ENCODE measurements at places on chromosomes 1 and 21.

GRCh38 chr1:15014516-15014915 lies 139.0 kb upstream of the TMEM51 start:
- no peak for DNase-seq

DNA sequence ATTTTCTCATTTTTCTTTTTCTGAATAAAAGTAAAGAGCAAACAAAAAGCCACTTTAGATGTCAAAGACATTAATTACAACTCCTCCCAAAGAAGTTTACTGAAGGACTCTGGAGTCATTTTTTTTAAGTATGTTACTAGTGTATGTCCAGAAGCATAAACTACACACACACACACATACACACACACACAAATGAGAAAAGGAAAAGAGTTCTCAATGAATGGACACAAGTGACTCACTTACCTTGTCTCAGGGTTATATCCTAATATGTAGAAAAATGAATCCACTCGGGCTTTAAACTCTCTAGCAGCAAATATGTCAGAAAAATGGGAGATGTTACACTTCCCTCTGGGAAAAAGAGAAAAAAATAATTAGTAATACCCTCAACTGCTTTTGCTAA lies 223.1 kb downstream of the SLC45A1 start:
- DNase-seq: no peak

DNA sequence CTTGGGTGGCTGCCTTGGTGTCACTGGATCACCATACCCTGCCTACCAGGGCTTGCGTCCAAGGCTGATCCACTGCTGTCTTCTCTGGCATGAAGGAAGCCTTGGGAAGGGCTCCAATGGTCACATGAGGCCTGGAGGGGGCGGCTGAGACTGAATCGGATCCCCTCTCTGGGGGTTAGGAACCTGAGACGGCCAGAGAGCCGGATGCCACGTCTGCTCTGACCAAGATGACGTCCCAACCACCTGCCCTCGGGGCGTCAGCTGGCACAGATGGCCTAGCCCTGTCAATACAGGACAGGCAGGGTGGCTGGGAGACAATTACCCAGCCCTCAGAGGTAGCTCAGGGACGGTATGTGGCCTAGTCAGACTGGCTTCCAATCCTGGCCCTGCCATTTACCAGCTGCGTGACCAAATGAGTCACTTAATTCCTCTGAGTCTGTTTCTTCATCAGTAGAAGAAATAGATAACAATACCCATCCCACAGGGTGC lies 5.4 kb downstream of the TRIM62 start:
- no peak for DNase-seq

DNA sequence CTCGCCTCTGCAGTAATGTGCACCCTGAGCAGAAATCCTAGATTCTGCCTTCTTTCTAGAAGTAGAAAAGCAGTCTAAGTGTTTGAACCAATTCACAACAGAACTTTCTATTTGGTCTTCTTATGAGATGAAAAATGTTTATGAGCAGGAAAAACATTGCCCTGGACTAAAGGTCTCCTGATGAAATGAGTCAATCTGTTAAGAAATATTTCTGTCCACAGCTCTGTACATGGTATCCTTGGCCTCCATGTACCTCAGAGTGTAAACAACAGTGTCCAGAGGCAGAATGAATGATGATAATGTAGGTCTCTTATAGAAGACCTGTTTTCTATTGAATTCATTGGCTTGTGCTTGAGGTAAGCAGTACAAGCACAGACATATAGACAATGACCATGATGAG lies 6.2 kb upstream of the APCS start:
- no peak for DNase-seq

DNA sequence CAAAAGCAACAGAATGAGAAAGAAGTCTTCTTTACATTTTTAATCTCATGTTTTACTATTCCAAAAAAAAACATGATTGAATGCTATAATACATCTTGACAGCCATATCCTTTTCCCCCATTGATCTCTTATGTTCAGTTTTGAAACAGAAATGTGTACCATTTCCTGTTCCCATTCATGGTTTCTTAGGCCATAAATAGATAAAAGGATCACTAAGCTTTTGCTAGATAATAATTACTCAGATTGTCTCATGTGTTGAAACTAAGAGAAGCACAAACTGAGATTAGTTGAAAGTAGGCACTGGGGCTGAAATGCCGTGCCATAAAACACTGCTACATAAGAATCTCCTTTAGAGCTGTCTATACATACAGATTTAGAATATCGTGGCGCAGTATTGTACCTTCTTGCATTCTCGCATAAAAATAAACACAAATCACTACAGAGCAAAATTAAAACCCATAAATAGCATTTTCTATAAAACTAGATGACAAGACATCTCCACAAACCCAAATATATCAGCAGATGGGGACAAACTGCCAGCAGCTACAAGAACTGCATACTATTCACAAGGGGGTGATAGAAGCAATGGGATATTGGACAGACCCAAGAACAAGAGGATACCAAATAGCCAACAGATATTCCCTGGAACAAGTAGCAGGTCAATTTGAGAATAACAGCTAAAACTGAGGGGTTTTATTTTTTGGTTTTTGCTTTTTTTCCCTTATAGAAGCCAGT lies 405.3 kb upstream of the PRMT6 start:
- DNase-seq: no peak

DNA sequence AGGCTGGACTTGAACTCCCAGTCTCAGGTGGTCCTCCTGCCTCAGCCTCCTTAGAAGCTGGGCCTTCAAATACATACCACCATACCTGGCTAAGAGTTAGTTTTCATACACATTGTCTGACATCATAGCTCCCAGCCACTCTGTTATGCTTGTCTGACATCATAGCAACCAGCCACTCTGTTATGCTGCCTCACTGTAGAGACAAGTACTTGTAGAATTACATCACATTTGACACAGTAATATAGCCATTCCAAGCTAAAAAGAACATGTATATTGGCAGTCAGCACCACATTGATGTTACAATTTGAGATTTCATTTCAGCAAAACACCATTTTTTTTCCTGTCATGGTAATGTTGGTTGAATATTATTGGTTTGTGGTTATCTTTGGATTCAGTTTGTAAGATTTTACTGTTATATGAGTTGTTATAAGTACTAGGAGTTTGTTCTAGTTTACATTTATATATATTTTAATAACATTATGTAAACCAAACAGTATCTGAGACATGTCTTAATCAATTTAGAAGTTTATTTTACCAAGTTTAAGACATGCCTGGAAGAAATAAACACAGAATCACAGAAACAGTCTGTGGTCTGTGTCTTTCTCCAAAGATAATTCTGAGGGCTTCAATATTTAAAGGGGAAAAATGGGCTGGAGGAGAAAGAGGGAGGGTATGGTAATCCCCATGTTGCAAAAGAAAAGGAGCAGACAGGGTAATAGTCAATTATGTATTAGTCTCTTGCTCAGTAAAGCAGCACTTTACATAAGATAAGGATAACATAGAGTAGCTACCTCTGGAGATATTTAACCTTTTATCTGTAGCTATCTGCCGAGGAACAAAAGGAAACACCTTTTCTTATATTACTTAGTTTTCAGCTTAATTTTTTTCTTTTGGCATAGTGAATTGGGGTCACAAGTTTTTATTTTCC lies 43.0 kb downstream of the XPR1 start:
- DNase-seq: no peak

DNA sequence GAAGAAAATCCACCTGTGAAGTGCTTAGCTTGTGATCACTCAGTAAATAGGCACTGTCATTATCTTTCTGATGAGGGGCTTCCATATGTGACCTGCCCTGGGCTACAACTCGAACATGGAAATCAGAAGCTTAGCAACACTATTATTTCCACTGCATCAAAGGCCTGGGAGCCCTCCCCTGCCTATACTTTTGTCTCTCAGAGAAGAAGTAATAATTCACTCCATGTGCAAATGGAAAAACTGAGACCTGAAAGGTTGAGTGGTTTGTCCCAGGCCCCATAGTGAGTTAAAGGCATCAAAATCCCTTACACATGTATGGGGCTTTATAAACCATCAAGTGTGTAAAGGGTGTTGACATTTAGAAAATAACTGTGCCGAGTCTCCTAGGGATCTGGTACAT lies 20.9 kb downstream of the SOX13 start:
- DNase-seq: no peak

DNA sequence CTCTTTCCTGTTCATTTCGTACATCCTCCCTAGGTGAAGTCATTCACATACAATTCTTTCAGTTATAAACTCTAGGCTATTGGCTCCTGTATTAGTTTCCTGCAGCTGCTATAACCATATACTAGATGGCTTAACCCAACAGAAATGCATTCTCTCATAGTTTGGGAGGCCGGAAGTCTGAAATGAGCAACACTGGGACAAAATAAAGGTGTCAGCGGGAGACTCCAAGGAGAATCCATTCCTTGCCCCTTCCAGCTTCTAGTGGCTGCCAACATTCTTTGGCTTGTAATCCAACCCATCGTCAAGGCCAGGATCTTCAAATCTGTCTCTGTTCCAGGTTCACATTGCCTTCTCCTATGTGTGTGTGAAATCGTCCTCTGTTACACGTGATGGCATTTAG lies 71.3 kb downstream of the TOR3A start:
- no peak for DNase-seq

- DNase-seq: peak; percentile 76
These were observed 9.2 kb downstream of the IKBKE start for GRCh38 chr1:206479183-206480125.

DNA sequence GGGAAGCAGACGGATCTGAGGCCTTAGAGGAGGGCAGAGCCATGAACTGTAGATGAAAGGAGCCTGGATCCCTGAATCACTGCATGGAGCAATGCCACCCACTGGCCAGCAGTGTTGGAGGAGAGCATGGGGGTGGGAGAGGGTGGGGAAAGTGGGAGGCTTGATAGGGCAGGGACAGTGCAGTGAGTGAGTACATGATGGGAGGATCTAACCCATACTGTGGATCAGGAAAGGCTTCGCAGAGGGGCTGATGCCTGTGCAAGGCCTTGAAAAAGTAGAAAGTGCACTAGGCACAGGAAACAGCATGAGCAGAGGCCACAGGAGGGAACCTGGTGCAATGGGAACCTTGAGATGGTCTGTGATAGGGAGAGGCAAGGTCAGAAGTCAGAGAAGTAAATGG lies 391.9 kb downstream of the PTPRU start:
- no peak for DNase-seq

GRCh38 chr1:112721966-112722524 lies 6.9 kb upstream of the PPM1J start:
- peak; percentile 84 for DNase-seq

- no peak for DNase-seq
These were observed 242.1 kb downstream of the SLC45A1 start for GRCh38 chr1:8560035-8560434.

DNA sequence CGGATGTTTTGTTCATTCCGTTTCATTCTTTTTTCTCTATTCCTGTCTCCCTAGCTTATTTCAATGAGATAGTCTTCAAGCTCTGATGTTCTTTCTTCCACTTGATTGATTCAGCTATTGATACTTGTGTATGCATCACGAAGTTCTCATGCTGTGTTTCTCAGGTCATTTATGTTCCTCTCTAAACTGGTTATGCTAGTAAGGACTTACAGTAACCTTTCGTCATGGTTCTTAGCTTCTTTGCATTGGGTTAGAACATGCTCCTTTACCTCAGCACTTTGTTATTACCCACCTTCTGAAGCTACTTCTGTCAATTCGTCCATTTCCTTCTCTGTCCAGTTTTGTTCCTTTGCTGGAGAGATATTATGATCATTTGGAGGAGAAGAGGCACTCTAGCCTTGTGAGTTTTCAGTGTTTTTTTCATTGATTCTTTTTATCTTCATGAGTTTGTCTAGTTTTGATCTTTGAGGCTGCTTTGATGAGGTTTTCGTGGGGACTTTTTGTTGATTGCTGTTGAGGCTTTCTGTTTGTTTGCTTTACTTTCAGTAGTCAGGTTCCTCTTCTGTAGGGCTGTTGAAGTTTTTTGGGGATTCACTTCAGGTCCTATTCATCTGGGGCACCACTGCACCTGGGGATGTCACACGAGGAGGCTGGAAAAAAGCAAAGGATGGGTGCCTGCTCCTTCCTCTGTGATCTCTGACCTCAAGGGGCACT lies 496.9 kb upstream of the LRRC7 start:
- no peak for DNase-seq

GRCh38 chr1:91937613-91938012 lies 11.6 kb upstream of the BRDT start:
- no peak for DNase-seq

GRCh38 chr1:30111431-30111830 lies 612.0 kb downstream of the MATN1 start:
- peak; percentile 29 for DNase-seq

DNA sequence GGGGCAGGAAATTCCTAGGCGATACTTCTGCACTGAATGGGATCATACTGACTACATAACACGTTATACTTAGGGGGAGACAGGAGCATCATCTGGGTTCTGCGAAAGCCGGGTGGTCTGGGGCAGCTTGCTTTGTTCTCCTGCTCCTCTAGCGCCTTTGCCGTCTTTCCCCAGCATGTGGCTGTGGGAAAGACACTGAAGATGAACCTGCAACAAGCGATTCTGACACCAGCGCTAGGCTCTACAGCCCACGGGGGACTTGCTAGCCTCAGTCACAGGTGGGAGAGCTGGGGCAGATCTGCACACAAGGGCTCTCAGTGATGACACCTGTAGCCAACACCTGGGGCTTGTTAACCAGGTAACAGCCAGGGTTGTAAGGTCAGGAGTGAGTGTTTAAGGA lies 51.8 kb downstream of the CD46 start:
- DNase-seq: no peak

- DNase-seq: no peak
These were observed 407.6 kb upstream of the DEPDC1 start for GRCh38 chr1:68904477-68904876.

DNA sequence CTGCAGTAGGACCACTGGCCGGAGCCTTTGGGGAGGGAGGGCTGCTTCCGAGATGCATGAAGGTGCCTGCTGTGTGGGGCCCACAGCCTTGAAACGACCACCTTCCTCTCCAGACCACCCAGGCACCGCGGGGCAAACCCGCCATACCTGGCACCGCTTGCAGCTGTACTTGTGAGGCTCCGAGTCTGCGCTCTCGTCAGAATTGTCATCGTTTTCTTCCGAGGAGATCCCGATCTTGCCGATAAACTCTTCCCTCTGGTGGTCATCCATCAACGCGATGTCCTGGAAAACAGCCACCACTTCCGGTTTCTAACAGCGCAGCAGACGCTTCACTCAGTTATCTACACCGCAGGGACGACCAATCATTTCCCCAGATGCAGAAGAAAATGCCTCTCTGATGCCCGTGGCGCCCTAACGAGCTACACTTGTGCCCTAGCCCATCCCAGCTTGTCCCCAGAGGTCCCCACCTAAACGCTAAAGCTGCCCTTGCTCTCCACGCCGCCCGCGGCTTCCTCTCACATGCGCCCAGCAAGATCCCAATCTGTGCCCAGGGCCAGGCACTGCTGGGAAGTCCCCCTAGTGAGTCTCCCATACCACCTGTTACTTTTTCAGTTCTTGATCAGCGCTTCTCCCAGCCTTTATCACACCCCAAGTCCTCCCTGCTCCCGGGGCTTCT lies 55.0 kb upstream of the RIPK4 start:
- no peak for DNase-seq

DNA sequence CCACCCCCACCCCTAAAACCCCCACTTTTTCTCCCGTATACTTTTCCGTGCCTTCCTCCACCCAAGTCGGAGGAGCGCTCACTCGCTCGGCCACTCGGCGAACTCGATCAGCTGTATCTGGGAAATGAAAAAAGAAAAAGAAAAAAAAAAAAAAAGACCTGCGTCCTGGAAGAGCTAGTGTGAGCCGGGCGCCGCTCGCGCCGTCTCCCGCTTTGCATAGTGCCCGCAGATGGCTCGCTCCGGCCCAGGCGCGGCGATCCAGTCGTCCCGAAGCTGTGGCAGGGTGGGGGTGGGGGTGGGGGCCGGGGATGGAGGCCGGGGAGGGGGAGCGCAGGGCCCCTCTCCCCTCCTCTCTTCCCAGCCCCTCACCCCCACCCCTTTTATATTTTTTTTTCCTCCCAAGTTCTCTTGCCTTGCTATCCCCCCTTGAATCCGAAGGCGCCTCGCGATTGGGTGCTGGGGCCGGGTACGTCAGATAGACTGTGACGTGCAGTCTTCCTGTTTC lies 299 bp upstream of the PROX1 start:
- peak; percentile 94 for DNase-seq

All from thyroid gland (tissue), 4 donors.